Ecto neural progenitor cell (in vitro differentiated cells): ENCODE measurements at places on chromosomes 2 and 18.

- no peak for DNase-seq
Observed at GRCh38 chr2:162473986-162474385, 130.1 kb downstream of the GCA start.

DNA sequence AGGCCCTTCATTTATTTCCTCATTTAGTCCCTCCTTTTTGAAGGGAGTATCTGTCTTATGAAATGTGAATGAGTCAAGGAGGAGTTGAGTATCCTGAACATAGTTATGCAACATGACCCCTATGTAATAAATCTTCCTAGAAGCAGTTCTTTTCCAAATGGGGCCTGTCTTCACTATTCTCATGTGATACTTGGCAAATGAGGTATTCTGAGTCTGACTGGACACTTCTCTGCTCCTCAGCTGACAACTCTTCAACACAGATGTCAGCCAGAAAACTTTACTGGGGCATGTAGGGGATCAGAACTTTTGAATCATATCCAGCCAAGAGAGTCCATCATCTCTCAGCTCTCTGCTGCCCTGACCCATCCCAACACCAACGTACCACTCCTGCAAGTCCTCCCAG is 291.6 kb downstream of the ZNF385B start:
- DNase-seq, result no peak

DNA sequence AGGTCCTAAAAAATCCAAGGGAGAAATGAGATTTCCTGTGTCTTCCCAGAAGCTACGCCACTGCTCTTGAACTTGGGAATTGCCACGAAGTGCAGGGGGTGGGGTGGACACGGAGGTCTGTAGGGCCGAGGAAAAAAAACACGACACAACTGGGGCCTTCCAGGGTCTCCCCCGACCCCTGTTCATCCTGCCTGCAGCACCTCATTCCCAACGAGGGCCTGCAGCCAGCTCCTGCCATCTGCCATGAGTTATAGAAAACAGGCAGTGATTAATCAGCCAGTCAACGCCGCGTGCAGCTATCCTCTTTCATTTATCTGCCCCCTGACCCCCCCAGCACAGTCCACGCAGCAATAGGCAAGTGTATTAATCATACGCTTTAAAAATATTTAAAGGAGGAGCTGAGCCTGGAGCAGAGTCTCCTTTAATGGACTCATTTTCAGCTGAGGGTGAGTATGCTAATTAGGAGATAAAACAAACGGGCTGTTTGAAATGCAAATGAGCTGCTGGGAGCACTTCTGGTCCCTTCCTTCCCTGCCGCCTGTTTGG is 209.9 kb downstream of the TFCP2L1 start:
- peak; percentile 80 for DNase-seq

GRCh38 chr2:223100061-223100511 is 48.1 kb downstream of the KCNE4 start:
- no peak for DNase-seq

DNA sequence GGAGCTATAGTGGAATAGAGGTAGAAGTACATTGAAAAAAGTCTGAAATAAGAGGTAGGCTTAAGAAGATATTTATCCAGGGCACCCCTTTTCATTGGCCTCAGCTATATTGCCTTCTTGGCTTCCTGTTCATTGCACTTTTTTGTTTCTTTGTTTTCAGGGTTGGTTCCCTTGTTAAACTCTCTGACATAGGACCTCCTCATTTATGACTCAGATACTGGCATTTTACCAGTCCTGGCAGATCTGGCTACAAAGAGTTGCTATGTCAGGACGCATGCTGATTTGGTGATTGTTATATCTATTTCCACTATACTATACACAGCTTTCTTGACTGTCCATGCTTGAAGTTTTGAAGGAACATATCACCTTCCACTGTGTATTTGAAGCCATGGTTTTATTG is 60.0 kb downstream of the GCA start:
- no peak for DNase-seq

DNA sequence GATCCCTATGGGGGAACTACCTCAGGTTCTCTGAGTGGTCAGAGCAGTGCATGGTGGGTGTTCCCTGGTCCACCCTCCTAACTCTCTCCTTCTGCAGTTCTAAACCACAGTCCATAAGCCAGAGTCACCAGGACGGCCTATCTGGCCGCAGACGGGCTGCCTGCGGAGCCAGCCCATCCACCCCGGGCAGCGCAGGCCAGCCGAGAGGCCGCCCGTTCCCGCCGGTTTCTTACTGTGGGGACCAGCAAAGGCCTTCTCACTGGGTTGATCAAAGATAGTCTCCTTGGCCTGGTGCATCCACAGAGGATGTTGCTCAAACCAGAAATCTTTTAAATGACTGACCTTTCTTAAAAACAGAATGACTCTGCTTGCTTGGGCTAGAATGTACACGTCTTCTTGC is 9.6 kb upstream of the CHST10 start:
- no peak for DNase-seq
